HT-29 (cell line): ENCODE measurements at places on chromosomes 2 and 18. TPM values are rescaled to one million over a fixed set of nuclear protein-coding genes. Genes with fewer than 3 reads are reported as not detected.

ASXL3 gene
- not detected in 2 replicates for total RNA-seq

DNA sequence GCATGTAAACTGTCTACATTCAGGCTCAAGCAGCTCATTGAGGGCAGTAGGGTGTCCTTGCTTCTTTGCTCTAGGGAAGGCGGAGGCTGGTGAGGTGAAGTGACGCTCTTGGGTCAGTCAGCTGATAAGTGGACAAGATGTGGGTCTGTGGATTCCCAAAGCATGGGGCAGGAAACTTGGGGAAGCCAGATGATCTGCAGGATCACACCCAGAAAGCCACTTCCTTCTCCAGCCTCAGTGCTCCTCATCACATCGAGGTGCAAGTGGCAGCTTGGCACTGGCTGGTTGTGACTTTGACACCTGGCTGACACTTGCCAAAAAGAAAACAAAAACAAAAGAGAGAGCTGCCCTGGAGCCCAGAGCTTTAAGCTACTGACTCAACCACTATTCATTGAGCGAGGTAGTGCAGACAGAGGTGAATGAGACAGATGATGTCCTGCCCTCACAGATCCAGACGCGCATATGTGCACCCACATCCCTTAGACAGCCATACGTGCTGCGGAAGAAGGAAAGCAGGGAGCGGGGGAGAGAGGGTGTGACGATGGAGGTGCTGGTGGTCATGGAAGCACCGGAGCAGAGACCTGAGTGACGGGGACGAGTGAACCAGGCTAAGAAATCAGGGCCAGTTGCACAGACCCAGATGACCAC, 3.1 kb upstream of the CIB4 start:
- DNase-seq: no peak

GRCh38 chr2:123656590-123656989, 368.5 kb upstream of the CNTNAP5 start:
- no peak for DNase-seq

- no peak for DNase-seq
Observed at GRCh38 chr18:51164761-51165281, 32.7 kb downstream of the MEX3C start.

- no peak for DNase-seq
Observed at GRCh38 chr2:20393986-20394385, 43.3 kb upstream of the PUM2 start.

DNA sequence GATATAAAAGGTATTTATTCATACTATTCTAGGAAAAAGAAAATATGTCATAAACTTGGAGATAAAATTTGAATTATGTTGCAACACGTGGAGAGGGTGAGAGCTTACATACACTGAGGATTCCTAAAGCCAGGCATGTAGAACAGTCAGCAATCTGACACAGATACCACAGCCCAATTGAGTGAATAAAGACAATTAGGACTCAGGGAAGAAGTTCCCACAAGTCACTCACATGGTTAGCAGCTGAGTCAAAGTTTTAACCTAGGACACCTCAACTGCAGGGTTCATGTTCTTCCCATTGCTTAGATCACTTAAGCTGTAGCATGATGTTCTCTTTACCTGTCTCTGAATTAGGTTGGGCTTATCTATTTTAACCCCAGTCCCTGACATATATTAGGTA, 189.5 kb downstream of the CMPK2 start:
- no peak for DNase-seq

GRCh38 chr18:54740136-54740846, 88.0 kb upstream of the RAB27B start:
- peak; percentile 19 for DNase-seq

DNA sequence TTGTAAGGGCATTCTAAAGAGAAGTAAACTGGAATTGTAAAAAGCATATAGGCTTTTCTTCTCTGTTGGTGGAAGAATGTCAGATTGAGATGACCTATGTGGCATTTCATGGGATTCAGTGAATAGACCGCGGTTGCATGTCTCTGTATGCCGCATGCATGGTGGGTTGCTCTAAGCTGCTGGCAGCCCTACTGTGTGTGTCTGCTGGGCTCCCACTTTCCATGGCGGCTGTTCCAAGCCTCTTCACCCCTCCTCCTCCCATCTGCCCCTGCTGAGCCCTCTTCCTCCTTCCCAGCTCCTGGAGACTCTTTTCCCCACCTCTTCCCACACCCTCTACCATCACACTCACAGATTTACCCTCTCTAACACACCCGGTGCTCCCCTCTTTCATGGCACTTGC, 12.6 kb downstream of the ATP6V1C2 start:
- no peak for DNase-seq

DNA sequence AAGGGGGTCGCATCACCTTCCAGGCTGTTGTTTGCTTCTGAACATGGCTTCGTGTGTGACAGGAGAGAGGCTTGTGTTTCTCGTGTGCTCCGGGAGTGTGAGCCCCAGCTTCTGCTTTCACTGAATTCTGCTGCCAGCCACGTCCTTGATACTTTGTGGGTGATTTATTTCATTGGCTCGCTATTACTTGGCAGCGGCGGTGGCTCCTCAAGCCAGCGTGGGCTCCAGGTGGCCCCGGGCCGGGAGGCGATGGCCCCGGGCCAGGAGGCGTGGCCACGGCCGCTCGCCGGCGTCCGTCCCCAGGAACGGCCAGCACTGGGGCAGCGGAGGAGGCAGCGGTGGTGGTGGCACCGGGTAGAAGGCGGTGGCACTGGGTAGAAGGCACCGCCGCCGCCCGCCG, 63.1 kb downstream of the NAPG start:
- no peak for DNase-seq

GRCh38 chr2:203591642-203592041, 56.5 kb upstream of the RAPH1 start:
- DNase-seq: no peak

GRCh38 chr2:200244111-200244510, 62.4 kb upstream of the SPATS2L start:
- DNase-seq: no peak

DNA sequence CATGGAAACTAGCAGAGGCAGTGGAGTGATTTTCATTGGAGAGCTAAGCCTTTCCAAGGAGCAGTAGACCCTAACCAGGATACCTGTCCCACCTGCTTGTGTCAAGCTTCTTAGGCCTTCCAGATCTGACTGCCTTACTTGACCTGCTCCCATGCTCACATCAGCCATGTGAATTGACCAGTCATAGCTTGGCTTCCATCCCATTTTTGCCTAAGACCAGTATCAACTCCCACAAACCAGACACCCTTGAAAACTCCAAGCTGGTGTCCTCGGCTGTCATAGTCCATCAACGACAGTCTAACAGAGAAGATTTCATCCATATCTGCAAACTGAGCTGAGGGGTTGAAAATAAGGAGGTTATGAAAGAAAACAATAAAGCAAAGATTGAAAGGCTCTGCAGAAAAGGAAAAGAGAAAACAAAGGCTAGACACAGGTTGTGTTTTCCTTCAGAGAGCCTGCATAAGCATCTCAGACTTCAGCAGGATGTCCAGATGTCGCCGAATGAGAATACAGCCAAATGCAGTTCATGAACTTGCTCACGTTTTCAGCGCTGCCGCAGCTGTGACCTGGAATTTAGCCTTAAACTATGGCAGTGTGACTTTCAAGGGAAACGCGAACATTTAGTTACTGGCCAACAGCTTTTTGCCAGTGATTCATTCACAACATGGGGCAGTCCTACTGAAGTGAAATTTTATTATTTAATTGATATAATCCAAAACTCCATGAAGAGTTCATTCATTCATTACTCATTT, 868.1 kb upstream of the ID2 start:
- DNase-seq: no peak
